ENCODE measurements at places on chromosomes 11 and 22. TPM values are rescaled to one million over a fixed set of nuclear protein-coding genes. Genes with fewer than 3 reads are reported as not detected.

The FGF19 gene
- not detected for total RNA-seq

The APLNR gene
- total RNA-seq: not detected

The TRAPPC4 gene
- 95.9 TPM for total RNA-seq

The SMC1B gene
- not detected for total RNA-seq

The MICAL2 gene
- total RNA-seq: 162 TPM

All from myometrial cell (primary cell).